Thoracic aorta (tissue), 2 donors: ENCODE measurements at places on chromosomes 3 and 15. TPM values are rescaled to one million over a fixed set of nuclear protein-coding genes. Genes with fewer than 3 reads are reported as not detected.

The SEMA3F gene
- total RNA-seq, result 25.5 TPM

The C3orf22 gene
- not detected for total RNA-seq

The PPP1R14D gene
- total RNA-seq, result not detected

The SAMMSON gene
- 25.3 TPM for total RNA-seq

The CD200 gene
- 22.5 TPM for total RNA-seq

The WNT5A gene
- 5.4 TPM for total RNA-seq

The DPPA2 gene
- total RNA-seq, result not detected

The PARP15 gene
- 4.1 TPM for total RNA-seq

The SLC9C1 gene
- not detected for total RNA-seq

- DNase-seq, result no peak
Observed at GRCh38 chr15:33612721-33613304, 302.0 kb downstream of the RYR3 start.

DNA sequence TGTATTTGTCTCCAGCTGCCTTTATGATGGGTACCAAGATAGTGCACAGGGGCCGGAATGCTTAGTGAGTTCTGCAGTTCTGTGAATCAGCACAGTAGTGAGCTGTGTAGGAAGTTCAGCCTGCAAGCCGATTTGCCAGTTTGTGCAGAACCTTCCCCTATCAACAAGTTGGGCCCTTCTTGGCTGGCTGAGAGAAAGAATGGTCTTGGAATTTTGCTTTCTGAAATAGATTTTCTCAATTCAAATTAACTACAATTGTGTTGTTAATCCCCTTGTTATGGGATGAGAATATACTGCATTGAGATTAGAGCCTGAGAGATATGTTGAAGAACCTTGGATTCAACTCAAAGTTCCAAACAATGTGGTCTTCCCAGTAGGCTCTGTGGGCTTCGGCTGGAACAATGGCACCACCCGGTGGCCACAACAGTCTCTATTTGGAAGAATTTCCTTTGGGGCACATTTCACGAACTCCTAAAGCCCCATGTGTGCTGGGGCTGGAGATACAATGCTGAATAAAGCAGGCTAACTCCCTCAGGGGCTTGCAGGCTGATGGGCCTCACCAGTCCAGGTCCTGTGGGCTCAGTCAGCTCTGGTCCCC is 59.1 kb downstream of the TRIM42 start:
- DNase-seq, result no peak

DNA sequence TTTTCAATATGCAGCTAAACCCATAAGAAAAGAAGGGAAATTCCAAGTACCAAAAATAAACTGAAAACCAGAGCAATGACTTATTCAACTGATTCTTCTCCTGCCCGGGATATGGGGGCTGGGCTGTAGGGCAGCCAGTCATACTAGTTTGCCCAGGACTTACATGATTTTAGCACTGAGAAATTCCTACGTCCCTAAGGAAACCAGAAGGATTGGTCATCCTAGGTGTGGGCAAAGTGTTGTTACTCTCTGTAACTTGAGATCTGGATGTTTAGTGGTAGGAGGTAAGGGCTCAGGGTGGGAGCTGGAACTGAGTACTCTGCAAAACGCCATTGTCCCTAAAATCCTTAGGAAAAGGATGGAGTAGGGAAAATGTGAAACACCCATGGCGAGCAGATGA is 1.2 kb upstream of the DAZL start:
- no peak for DNase-seq

DNA sequence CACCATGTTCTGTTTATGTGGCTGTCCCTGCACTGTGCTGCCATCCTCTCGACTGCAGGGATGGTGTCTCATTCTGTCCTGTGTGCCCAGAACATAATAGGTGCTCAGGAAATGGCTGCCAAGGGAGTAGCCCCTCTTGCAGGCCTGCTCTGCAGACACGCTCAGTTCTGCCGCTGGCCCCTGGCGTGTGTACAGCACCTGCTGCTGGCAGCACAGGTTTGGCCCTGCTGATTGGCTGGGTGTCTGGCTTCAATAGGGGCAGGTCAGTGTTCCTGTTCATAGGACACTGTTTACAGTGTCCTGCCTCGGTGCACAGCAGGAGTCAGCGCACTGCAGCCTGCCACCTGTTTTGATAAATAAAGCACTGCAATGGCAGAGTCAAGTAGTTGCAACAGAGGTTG is 146.9 kb downstream of the DNAJB8 start:
- DNase-seq, result no peak

- DNase-seq, result no peak
Observed at GRCh38 chr3:172343117-172343516, 105.1 kb downstream of the GHSR start.

DNA sequence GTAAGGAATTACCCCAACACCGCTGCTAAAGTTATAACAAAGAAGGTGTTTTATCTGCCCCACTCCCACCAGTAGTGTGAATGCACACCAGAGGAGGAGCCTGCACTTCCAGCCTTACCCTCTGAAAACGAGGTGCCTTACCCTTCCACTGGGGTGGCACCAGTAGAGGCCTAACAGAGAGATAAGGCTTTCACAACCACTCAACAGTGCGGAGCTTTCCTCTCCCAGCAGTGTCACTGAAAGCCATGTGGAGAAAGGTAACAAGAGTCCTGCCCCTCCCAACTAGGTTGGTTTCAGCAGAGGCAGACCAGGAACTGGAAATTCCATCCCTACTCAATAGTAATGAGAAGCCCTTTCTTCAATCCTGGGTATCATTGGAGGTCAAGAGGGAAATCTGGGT is 539.2 kb downstream of the VGLL3 start:
- no peak for DNase-seq

DNA sequence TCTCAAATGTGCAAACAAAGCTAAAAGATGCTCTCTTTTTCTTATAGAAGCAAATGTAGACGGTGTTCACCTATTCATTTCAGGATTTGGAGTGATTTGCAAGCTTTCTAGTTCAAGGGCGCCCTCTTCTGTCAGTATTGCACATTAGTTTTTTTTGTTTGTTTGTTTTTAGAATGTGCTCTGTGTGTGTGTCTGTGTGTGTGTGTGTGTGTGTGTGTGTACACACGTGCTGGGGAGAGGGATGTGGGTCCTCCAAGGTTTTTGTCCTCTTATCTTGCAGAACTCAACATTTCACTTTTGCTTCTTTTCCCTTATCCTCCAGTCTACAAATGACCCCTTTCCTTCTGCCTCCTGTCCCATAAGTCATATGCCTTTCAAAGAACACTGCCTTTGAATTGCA is 23.5 kb downstream of the DNAH1 start:
- DNase-seq, result no peak

DNA sequence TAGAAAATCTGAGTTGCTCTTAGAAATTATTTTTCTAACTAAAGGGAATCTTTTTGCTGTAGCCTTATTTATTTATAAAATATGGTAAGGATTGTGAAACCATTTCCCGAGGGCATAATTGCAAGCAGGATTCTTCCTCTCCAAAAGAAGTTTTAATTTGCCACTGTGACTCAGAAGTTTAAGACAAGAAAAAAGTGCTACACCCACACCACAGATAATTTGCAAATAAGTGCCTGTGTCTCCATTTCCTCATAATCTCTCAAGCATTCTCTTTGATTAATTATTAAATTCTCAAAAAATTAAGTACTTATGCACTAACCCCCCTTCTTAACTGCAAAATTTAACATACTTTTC is 43.6 kb downstream of the RASA2 start:
- DNase-seq, result no peak
